ENCODE measurements at places on chromosomes 2 and 18.

GRCh38 chr2:23587341-23587880 is 202.4 kb downstream of the KLHL29 start:
- no peak for DNase-seq

DNA sequence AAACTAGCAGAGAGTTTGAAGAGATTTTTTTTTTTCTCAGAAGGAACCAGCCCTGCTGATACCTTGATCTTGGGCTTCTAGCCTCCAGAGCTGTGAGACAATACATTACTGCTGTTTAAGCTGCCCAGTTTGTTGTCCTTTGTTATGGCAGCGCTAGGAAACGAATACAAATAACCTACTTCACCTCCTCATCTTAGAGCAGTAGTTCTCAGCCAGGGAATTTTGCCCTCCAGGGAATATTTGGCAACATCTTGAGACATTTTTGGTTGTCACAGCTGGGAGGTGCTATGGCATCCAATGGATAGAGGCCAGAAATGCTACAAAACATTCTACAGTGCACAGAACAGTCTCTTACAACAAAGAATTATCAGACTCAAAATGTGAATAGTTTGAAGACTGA is 43.9 kb upstream of the BCL11A start:
- no peak for DNase-seq

DNA sequence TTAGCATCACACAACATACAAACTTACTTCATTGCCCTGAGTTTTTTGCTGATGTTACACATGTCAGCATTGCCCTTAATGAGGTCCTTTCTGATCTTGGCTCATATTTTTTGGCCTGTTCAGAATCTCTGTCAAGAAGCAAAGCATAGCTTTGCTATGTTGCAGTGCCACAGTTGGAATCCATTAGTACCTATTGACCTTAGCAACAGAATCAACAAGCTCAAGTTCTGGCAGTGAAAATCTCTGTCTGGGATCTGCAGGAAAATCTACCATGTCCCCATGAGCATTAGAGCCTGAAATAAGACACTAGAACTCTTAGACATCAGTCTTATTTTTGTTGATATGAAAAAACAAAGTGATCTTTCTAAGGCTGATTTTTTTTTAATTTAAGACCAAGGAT is 105.6 kb upstream of the FHL2 start:
- no peak for DNase-seq

DNA sequence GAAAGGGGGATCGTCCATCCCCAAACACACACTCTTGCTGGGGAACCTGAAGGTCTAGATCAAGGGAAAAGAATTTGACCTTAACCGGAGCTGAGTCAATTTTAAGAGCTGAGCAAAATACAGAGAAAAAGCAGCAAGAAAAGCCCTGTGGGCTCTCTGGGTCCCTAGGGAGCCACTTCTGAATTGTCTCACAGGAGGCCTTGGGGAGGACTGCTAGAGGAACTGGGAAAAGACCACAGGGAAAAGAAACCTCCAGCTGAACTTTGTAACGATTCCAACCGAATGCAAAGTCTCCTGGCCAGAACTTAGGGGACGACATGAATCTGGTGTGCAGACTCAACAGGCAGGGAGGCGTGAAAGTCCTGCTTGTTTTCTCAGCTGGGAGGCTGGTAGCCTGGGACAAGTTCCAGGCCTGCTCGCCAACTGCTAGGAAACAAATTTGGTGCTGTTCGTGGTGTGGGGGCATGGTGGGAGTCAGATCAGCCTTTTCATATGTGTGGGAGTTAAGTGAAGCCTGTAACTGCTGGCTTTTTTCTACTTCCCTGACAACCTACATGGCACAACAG is 644.6 kb upstream of the CNTNAP5 start:
- DNase-seq, result no peak

DNA sequence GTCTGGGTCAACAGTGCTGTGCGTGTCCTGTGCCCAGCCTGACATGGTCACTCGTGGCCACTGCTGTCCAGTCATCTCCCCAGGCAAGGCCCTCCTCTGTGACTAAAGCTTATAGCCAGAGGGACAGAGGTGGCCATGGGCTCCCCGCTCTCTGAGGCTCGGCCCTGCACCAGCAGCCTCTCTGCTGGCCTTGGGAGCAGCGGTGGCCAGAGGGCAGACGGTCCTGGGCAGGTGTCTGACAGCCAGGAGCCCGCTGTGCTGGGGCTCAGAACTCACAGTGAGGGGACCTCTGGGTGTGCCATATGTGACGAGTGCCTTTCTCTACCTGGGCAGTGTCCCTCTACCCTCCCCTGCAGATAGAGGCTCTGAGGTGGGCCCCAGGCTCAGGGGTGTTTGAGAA is 98.7 kb downstream of the FAM210A start:
- DNase-seq, result no peak

DNA sequence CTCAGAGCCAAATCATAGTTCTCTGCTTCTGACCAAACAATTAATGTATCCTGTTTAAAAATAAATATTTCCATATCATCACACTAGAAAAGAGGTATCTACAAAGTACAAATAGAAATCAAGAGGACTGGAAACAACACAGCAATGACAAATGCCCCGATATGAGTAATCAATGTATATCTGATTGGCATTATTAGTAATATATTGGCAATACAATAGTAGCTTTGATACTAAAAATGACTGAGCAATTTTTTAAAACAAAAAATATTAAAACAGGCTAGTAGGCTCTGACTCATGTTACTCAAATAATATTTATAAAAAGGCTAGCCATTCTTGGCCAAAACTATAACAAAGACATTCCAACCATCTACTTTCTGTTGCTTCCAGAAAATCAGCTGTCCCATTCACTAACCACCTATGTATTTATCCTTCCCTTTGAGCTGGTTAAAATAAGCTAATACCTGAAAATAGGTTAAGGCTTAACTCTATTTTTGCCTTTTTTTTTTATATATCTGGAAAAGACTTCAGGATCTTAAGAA is 13.3 kb downstream of the PPP4R3B start:
- no peak for DNase-seq

GRCh38 chr18:74611765-74612164 is 14.1 kb downstream of the ZNF407 start:
- DNase-seq, result no peak

DNA sequence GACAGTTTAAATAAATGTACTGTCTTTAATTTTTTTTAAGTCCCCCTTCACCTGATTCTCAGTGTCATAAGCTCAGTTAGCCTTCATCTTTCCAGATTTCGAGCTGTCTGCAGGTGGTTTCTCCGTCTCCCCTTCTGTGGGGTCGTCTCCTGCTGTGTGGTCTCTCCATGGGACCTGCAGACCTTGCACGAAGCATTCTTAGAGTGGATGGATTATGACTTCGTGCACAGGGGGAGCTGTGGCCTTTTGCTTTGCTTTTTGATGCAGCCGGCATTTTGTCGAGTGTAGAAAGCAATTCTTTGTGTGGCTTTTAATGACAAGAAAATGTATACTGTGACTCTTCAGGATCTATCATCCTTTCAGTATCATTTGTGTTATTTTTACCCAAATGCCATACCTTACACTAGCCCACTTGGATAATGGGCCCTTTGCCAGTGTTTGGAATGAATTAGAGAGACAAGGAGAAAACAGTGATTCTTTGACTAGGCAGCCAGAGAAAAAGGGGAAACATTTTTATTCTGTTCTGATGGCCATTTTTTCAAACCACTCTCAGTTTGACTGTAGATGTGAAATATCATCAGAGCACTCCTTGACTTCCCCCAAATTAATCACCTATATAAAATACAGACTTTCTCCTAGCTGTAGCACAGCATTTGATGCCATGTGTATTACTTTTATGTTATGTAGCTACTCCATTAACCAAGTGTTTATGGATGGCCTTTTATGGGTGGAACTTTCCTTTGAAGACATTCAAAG is 54.3 kb downstream of the ITGA6 start:
- DNase-seq, result no peak

- no peak for DNase-seq
These were observed 3.8 kb downstream of the AFG3L2 start for GRCh38 chr18:12373116-12373770.

GRCh38 chr2:134292514-134292913 is 38.6 kb downstream of the MGAT5 start:
- no peak for DNase-seq

DNA sequence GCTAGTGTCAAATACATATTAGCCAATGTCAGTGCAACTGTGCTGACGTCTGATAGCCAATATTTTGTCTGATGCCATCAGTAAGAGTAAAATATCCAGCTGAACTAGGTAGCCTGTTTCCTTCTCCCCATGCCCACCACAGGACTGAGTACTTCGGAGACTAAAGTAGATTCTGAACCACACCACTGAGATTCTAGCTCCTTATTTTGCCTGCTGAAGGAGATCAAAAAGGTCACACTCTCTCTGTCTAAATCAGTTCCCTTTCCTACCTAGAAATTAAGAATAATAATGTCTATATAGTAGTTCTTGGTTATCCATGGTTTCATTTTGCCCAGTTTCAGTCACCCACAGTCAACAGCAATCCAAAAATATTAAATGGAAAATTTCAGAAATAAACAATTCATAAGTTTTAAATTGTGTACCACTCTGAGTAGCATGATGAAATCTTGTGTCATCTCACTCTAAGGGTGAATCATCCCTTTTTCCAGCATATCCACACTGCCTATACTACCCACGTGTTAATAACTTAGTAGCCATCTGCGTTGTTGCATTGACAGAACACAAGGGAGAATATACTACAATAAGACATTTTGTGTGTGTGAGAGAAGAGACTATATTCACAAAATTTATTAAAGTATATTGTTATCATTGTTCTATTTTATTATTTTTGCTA is 1043.3 kb upstream of the PIK3C3 start:
- no peak for DNase-seq

DNA sequence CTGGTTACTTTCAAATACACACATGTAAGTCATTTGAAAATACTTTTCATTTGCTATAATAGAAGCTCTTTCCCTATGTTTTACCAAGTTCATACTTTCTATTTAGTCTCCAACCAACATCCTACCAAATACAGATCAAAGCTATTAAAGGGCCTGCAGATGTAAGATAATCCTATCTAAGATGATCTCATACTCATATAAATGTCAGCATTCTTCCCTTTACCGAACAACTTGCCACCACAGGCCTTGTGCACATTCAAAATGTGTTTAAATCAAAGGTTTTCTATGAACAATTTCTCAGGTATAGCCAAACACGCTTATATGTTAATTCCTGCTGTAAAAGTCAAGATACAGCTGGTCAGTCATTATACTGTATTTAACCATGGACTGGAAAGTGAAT is 23.3 kb downstream of the KCTD18 start:
- no peak for DNase-seq

DNA sequence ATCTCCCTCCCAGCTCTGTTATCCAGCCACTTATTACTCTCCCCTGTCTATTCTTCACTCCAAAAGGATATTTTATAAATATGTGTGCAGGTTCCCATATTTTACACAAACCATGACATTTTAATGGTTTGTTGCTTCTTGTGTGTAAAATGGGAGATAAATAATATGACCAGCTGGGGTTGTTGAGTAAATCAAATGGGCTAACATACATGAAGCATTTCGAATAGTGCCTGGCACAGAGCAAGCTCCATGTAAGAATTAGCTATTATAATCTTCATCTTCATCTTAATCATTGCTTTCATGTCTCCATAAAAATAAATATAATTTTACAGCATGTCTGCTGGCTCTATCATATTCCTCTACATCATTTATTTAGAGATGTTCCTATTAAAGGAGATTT is 283.1 kb downstream of the RAD51AP2 start:
- DNase-seq, result no peak

DNA sequence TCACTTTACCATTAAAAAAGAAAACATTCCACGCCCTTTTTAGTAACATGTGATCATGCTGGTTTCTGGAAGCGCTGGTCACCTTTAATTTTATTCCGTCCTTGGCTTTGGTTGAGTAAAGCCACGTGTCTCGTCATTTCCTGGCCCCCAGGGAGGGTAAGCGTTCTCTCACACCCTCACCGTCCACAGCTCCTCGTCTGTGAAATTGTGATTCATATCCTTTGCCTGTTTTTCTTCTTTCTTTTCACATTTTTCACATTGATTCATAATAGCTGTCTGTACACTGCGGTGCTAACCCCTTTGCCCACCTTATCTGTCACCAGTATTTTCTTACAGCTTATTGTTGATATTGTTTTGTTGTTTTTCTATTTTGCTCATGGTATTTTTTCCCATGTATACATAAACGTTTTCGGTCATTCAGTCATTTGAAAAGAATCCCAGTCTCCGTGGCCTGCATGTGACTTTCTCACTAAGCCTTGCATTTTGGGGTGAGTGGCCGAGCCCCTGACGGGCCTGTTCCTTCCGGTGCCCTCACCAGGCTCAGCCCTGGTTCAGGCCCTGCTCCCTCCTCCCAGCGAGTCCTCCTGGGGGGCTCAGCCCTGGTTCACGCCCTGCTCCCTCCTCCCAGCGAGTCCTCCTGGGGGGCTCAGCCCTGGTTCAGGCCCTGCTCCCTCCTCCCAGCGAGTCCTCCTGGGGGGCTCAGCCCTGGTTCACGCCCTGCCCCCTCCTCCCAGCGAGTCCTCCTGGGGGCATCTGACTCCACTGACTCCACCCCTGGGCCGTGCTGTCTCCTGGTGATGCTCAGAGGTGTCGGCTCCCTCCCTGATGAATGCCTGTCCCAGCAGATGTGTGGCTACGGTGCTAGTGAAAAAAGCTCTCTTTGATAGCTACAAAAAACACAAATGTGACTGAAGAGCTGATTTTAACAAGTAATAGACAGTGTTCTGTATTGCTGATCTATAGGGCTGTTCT is 249.7 kb upstream of the PXDN start:
- DNase-seq, result no peak

- no peak for DNase-seq
These were observed 118.3 kb upstream of the ANKRD30BL start for GRCh38 chr2:132279930-132280615.

GRCh38 chr2:180208841-180209240 is 201.7 kb upstream of the CWC22 start:
- DNase-seq, result no peak
